Fibroblast of skin of abdomen (primary cell): ENCODE measurements at places on chromosomes 11 and 22.
A peak's percentile ranks its signal among the peaks of the same experiment; 100 is the strongest.

DNA sequence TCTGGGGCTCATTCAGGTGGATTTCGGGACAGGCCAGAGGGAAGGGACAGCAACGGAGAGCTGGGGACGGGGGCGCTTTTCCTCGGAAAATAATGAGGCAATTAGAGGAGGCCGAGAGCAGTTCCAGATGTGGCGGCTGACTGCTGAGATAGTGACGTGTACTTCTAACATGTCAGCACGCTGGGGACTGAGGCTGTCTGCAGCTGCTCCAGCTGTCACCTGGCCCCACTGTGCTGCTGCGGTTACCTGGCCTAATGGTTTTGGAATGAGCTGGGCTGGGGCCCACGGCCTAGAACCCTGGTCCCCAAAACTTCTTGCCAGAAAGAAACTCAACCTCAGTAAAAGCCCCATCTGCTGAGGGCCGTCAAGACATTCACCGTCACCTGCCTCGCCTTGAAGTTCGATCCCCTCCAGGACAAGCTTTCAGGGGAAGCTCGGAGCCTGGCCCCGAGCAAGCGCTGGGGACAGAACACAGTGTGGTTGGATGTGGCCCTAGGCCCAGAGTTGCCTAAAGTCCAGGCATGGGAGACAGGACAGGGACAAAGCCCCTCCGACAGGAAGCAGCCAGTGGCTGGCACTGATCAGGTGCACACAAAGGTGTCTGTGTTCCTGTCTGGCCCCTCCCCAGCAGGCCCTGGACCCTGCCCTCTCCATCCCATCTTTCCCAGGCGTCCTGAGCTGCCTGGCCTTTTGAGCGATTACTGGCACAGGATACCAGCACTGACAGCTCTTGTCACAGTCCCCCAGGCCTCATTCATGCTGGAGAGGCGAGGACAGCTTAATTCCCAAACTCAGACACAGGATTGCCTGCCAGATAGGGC lies 22.1 kb downstream of the RPUSD4 start:
- no peak for DNase-seq

- DNase-seq: peak; percentile 36
These were observed 64.9 kb downstream of the DEPDC5 start for GRCh38 chr22:31818481-31819392.

DNA sequence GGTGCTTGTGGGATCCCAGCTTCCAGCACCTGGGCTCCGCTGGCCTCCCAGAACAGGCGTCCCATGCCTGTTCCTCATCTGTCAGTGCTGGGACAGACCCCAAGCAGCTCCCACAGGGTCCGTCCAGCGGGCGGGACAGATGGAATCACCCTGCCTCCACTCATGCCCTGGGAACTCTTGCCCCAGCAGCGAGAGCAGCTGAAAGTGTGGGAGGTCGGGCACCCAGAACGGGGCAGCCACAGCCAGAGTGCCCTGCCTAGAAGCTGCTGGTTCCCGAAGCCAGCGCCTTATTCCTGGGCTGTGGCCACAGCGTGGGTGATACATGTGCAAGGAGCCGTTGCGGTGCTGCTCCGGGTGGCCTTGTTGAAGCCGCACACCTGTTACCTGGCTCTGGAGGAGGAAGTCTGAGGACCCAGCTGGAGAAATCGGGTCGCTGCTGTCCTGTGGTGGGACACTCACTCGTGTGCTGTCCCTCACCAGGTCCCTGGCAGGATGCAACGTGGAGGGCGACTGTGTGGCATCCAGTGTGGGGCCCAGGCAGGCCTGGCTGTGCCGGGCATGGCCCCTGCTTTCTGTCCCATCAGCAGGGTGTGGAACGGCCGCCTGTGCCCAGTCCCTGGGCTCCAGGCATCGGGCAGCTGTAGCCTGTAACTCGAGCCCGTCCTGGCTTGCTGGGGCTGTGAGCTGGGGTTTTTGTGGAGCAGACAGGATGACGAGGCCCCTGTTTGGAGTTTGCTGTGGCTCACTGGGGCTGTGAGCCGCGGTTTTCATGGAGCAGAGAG lies 16.2 kb downstream of the GRAMD4 start:
- no peak for DNase-seq

DNA sequence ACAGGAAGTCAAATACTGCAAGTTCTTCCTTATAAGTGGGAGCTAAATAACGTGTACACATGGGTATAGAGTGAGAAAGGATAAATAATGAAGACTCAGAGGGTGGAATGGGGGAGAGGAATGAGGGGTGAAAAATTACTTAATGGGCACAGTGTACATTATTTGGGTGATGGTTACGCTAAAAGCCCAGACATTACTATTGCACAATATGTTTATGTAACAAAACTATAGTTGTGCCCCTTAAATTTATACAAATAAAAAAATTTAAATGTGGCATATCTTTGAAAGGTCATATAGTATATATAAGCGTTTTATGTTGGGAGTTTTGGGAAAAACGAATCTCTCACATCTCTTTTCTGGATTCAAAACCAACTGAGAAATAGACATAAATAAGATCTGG lies 96.1 kb downstream of the KIF18A start:
- DNase-seq: no peak

- DNase-seq: no peak
These were observed 1344.0 kb upstream of the RAG2 start for GRCh38 chr11:37942081-37942480.

- DNase-seq: no peak
These were observed 111.1 kb downstream of the NCAM1 start for GRCh38 chr11:113072237-113072858.

DNA sequence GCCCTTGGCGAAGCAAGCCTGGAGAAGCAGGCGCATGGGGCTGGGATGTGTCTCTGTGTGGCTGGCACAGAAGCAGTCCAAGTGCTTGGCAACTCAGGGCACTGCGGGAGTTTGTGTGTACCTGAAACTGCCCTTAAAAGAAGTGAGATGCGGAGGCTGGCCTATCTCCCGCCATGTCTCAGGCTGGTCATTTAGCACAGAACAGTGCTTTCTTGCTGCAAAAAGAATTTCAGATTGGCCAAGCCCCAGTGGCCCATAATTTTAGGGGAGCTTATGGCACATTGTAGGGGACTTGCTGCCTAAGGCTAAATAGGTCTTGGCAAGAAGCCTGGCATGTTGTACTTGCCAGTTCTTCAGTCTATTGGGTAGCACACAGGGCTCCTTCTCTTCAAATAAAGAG lies 16.4 kb downstream of the EHF start:
- no peak for DNase-seq

DNA sequence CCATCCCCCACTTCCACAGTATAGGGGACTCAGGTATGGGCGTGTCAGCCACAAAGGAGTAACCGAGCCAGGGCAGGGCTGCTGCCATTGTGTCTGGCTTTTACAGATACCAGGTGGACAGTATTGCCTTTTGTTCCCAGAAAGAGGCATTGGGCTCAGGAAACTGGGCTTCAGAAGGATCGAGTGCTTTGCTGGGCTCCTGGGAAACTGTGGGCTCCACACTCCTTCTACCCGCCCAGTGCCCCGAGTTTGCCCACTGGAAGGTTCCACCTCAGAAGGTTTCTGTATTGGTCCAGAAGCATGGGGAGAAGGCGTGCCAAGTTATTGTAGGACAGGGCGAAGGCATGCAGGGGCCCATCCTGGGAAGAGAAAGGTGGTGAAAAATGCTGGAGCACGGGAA lies 894.4 kb downstream of the TBC1D22A start:
- no peak for DNase-seq

DNA sequence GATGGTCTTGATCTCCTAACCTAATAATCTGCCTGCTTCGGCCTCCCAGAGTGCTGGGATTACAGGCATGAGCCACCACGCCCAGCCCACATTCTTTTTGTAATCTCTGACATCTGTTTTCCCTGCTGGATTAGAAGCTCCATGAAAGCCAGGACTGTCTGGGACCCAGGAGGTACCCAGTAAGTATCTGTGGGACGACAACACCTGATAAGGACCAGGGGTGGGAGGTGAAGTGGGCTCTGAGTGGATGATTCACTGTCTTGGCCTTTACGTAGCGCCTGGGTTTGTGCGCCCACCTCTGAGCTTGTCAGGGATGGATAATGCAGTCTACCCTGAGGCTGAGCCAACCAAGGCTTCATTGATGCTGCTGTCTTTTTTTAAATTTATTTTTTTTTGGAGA lies 118.8 kb downstream of the ABTB2 start:
- DNase-seq: peak; percentile 18

- DNase-seq: no peak
These were observed 191.9 kb downstream of the NELL1 start for GRCh38 chr11:20861322-20861721.

GRCh38 chr11:62505440-62506091 lies 41.0 kb downstream of the AHNAK start:
- DNase-seq: no peak

DNA sequence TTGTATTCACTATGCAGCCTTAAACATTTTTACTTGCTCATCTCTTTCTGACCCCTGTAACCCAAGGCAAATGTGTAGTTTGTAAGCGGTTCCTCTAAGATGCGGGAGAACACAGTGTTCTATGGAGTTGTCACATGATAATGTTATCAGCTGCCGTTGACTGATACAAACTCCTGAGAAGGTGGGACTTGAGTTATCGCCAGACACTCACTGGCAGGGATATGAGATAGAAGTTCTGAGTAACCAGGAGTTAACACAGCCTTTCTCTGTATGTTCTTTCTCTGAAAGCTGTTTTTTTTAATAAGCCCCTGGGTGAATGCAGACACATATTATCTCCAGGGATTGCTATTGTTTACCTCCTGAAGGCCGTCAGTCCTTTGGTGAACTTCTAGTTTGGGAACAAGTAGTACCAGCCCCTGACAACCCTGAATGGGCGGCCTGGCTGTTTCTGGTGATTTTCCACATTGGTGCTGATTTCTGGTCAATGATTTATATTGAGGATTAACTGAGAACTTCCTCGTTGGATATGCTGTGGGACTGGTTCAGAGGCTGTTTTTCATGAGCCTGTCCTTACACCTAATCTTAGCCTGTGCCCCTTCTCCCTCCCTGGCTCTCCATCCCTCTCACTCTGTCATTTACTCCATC lies 155.3 kb upstream of the RASSF10 start:
- no peak for DNase-seq

DNA sequence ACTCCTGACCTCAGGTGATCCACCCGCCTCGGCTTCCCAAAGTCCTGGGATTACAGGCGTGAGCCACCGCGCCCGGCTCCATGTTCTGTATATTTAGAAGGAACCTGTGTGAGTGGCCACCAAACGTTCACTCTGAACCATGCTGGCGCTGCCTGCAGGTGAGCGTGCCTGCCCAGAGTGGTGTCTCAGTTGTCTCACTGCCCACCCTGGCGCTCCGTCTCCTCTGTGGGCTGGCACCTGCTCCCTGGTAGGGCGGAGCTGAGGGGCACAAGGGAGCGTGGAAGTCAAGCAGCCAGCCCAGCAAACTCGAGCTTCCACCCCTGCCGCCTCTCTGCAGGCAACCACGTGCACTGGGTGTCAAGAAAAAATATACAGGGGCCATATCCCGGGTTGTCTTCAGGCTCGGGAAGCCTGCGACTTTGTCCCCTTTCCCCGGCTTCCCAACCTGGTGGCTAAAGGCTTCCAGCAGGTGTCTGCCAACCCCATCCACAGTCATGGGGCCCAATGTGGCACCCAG lies 16.7 kb downstream of the TXN2 start:
- DNase-seq: no peak

DNA sequence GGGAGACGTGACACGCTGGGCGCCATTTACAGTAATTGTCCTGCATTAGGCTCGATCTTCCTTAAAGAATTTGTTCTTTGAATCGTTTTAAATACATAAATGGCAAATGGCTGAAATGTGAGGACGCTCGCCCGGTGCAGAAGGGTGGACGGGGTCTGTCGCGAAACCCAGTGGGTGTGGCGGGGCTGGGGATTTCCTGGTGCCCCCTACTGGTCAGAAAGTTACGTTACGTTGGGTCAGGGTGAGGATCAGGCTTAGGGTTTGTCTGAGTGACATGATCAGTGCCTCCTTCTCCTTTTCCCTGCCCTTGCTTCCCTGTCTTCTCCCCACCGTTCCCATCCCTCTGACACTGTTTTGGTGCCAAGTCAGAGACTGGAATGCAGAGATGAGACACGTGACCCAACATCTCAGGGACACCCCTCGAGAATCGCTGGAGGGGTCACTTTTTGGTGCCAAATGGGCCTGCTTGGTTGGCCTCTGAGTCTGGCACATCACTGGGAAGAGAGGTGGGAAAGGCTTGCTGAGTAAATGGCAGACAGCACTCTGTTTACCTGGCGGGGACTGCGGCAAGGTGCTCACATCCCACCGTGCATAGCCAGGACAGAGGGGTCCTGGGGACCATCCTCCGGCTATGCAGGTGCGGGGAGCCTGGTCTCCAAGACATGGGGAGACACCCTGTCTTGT lies 1107.6 kb downstream of the BRD1 start:
- DNase-seq: no peak

DNA sequence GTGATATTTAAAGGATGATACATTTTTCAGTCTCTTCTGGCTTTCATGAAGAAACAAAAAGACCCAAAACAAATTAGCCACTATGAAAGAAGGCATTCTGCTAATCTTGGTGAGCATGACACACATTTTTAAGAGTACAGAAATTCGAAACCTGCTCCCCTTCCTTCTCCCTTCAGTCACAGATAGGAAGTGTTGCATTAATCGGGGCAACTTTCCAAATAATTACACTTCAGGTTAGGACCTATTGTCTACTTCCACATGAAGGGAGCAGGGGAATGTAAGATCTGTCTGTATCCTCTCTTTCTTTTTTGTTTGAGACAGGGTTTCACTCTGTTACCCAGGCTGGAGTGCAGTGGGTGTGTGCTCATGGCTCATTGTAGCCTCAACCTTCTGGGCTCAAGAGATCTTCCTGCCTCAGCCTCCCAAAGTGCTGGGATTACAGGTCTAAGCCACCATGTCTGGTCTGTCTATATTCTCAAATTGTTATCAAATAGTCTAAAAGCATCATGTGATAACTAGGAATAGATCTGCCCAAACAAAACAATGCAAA lies 45.8 kb downstream of the NCAM1 start:
- DNase-seq: no peak

DNA sequence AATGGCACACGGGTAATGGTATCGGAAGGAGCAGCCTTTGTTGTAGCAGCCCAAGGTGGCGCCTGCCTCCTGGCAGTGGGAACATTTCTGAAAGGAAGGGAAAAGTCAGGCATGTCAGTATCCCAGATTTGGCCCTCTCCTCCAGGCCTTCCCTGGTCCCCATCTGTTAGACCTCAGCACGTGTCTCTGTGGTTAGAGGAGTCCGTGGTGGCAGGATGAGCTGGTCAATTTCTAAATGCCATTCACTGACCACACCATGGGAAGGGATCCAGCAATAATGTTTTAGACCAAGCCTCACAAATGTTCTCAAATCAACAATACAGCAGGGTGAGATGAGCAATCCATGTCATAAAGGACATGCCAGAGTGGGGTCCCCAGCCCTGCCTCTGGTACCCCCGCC lies 49.0 kb upstream of the CYP2D6 start:
- peak; percentile 74 for DNase-seq

DNA sequence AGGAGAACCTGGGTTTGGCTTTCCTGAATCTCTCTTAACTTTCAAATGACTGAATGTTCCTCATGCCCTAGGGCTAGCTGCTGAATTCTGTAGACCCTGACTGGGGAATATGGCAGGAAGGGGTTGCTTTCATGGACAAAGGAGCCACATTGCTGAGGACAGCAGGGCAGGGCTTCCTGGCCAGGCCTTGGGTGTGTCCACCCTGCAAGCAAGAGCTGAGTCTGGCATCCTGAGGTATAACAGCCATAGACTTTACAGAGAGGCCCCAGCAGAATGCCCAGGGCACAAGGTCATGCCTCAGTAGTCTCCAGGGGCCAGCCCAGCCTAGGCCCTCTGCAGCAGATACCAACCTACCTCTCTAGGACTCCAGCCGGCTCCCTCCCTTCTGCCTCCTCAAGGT lies 102.2 kb upstream of the RAG2 start:
- DNase-seq: no peak
